ENCODE measurements at places on chromosomes 4 and X.

DNA sequence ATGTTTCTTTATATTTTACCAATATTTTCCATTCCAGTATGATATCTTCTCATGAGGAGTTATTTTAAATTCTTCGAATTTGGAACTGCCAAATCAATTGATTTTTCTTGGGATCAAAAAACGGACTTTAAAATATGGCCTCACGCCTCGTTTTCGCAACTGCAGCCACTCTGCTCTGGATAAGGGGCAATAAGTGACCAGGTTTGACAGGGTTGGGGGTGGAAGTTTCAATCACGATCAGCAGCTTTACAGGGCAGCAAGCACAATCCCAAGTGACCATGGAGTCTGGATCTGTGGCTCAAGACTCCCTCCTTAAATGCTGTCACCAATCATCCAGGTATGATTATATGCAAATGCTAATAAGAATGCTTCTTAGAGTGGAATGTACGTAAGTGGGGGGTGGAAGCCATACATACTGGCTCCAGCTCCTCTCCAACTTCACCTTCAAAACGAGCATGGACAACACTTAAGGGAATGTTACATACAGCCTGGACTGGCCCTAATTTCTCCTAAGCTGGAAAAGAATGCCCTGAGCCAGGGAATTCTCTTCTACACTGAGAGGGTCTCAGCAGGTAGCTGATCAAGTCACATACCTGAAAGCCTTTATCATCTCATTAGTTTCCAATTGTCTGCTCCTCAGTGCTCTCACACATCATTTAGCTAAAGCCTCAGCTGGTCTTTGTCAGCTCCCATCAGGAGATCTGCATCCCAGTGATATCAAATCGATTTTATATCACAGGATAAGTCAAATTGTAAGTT is 176.9 kb upstream of the DCAF8L1 start:
- no peak for DNase-seq

DNA sequence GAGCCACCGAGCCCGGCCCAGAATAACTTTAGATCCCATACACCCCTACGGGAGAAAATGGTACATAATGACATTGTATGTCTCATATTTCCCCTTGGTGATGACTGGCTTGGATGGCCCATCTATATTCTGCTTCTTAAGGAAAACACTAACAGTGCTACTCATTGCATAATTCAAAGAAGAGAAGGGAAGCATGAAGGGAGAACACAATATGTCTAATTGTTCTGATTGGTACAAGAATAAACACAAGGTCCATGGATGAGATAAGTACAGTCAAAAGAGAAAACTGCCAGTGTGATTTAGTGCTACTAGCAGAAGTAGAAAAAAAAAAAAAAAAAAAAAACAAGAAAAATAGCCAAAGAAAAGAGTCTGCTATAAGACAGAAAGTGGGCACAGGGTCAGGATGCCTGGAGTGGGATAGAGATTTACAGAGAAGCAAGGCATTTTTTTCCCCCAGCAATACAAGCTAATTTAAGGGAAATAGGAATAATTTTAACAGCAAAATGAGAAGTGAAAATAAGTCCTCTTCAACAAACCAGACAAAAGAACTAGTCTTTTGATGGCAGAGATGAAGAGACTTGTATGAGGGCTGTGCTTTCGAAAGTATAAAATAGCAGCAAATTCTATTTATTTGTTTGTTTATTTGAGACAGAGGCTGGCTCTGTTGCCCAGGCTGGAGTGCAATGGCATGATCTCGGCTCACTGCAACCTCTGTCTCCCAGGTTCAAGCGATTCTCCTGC is 96.5 kb upstream of the MAP3K15 start:
- DNase-seq: no peak

DNA sequence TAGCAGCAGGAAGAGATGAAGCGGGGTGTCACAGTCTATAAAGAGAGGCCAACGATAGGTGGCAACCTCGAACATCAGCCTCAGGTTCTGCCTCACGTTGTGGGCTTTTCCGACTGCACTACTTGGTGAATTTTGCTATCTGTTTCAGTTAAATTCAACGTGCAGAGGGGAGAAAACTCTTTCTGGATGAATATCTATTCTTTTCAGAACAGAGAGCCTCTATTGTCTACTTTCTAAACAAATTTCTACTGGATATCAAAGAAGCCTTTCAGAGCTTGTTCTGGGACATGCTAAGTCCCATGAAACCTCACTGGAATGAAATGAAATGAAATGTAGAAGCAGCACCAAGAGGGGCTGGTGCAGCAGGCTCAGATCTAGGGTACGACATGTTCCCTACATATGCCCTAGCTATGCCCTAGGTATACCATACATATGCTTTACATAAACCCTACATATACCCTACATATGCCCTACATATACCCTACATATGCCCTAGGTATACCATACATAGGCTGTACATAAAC is 116.5 kb upstream of the TRIM2 start:
- DNase-seq: no peak

DNA sequence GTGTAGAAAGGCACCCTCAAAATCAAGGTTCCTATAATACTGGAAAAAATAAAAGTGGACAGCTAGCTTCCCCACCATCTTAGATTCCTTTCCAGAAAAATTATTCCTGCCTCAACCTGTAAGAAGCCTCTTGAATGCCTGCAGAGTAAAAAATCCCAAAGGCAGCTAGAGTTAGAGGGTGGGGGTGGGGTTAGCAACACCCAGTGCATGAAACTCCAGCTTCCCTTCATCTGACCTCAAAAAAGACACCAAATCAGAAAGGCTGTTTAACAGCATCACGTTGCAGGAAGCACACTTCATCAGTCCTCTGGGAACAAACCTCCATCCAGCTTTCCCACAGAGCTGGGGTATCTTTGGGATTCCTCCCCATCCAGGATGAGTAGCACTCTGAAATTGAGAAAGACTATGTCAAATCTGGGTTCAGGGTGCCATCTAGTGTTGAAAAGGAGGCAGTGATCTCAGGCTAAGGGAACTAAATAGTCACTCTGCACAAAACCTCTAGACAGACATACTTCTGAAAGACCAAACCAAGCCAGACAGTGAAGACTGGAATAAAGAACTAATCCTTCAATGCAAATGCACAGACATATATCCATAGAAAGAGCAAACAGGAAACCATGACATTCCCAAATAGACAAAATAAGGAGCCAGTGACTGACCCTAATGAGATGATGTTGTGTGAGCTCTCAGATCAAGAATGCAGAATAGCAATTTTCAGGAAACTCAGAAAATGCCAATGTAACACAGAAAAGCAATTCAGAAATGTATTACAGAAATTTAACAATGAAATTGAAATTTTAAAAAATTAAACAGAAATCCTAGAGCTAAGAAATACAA is 97.9 kb downstream of the ARHGEF9 start:
- DNase-seq: peak; percentile 84

DNA sequence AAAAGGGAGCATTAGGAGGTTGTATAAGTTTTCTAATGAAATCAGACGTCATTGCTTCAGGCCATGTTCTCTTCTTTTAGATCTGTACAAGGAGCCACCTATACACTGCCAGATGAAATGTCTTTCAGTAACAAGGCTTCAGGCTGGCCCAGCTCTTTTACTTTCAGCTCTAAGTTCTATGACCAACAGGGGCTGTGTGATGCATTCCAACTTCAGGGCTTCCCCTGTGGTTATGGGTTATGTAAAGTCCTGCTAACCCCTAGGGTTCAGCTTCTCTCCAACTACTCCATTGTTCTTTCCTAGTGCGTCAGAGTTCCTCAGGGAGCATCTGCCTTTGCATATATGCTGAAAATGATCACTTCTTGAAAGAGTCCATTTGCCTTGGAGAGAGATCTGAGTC is 79.4 kb upstream of the TTC29 start:
- no peak for DNase-seq

- DNase-seq: no peak
Measured at GRCh38 chrX:131302701-131303100, 13.6 kb upstream of the IGSF1 start.

DNA sequence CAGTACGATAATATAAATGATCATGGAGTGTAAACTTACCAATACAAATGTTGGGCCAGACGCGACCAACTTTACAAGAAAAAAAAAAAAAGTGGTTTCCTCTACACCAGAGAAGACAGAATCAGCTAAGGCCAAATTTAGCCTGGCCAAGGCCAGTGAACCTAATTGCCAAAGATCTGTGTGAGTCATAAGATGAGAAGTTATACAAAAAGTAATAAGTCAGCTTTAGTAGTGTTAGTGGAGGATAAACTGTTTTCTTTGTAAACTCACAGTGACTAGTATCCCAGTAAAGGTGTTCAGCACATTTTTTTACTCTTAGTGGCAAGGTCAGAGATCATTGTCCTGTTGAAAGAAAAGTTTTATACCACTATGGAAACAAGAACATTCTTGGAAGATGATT is 531.4 kb upstream of the TECRL start:
- no peak for DNase-seq

All from fibroblast of upper back skin (primary cell).